ENCODE measurements at places on chromosomes 11 and 22.

DNA sequence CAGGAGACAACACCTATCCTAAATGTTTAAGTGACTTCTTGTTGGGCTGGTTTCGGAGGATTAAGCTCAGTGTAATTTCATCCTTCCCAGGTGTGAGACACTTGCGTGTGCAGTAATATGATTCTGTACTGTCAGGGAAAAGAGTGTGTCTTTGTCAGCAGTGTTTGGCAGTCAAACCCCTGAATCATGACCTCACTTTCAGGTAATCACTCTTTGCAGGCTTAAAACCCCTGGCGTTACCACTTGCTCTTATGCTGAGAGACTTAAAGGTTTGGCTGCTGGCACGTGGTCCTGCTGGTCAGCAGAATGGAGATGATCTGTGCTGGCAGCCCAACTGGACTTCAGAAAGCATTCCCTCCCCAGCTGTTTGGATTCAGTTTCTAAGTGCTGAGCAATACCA lies 56.1 kb downstream of the APIP start:
- DNase-seq: no peak

GRCh38 chr11:68750195-68751003 lies 921 bp downstream of the TESMIN start:
- no peak for DNase-seq

DNA sequence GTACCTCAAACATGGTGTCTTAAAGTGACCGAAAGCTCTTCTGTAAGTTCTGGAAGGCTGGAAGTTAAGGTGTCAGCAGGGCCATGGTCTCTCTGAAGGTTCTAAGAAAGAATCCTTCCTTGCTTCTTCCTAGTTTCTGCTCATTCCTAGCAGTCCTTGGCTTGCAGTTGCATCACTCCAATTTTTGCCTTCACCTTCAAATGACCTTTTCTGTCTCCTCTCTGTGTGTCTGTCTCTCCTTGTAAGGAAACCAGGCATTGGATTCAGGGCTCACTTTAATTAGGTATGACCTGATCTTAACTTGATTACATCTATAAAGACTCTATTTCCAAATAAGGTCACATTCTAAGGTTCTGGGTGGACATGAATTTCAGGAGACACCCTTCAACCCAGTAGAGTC lies 8.7 kb downstream of the AASDHPPT start:
- no peak for DNase-seq

GRCh38 chr11:20808328-20808727 lies 138.9 kb downstream of the NELL1 start:
- DNase-seq: no peak

- DNase-seq: no peak
Observed at GRCh38 chr11:112619106-112619505, 342.1 kb upstream of the NCAM1 start.

- DNase-seq: no peak
Observed at GRCh38 chr11:65530157-65530496, 5.2 kb downstream of the SCYL1 start.

DNA sequence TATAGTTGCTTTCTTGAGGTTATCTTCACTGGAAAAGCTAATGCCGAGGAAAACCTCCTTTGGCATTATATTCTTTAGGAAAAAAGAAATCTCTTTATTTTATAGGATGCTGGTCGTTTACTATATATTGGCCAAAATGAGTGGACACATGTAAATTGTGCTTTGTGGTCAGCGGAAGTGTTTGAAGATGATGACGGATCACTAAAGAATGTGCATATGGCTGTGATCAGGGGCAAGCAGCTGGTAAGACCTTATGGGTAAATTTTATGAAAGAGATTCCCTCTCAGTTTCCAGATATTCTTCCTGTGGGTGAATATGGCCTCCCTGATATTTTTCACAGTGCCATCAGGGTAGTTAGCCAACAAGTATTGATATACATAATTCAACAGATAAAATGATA lies 29.4 kb upstream of the TTC36 start:
- DNase-seq: peak; percentile 75

GRCh38 chr11:117824571-117825537 lies at the start of gene FXYD2:
Gene FXYD2, minus strand, starts transcription at chr11:117824744. Its CDS starts 66 bp downstream, at chr11:117824678.
- no peak for DNase-seq

Data from astrocyte (in vitro differentiated cells and primary cell).